ENCODE measurements at places on chromosomes 1 and 21.
A peak's percentile ranks its signal among the peaks of the same experiment; 100 is the strongest.

GRCh38 chr1:165112260-165112659 is 244.3 kb downstream of the LMX1A start:
- DNase-seq, result no peak

DNA sequence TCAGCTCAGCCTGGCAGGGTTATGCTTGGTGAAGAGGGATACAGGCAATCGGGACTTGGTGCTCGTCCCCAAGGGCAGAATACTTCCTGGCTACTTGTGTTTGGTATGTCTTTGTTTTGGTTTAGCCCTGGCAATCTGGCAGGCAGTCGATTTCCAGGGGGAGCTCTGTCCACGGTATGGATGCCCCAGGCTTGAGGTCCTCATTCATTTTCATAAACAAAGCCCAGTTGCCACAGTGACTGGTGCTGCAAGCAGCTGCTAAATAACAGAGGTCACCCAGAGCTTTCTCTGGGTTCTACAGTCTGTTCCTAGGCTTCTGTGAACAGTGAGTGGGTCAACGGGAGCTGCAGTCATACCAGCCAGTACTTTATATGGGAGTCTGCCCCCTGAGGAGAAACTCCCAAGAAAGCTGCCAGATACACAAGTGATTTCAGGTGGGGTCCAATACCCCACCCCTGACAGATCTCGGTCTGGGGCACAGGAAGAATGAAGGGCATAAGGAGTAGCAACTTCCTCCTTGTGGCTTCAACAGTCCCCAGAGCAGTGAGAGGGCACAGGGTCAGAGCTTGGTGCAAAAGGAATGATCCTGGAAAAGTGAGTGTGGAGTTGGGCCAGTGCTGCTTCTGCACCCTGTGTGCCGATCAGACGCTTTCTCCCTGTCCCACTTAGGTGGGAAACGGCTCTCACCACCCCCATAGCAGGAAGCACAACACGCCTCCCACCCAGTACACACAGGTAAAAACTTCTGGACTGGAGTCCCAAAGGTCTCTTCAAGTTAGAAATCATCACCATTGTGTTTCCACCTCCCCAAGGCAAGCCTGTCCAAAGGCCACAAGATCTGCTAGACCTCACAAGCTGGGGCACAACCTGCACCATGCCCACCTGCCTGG is 55.5 kb downstream of the TGFBR3 start:
- DNase-seq, result no peak

DNA sequence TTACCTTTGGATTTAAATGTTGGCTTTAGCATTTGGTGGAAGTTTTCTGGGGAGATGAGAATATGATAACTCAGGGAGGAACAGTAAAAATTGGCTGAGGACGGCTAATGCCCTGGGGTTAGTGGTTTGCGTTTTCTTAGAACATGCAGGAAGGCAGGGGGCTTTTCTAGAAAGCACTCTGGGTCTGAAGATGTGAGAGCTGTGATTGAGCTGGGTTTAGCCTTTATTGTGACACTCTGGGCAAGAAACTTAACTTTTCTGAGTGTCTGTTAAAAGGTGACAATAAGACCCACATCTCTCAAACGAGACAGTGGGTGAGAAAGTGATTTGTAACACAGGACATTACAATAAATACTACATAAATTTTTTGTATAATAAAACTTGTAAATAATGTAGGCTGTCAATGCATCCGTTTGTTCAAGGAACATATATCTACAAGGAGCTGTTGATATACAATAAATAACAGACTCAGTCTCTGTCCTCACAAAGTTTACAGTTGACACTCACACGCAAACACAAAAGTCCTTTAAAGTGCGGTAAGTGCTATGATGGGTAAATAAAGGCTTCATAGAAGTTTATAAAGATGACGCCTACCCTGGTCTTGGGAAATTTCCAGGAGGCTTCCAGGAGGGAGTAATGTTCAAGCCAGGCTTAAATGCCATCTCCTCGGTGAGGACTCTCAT is 49.5 kb upstream of the MRPS6 start:
- no peak for DNase-seq

DNA sequence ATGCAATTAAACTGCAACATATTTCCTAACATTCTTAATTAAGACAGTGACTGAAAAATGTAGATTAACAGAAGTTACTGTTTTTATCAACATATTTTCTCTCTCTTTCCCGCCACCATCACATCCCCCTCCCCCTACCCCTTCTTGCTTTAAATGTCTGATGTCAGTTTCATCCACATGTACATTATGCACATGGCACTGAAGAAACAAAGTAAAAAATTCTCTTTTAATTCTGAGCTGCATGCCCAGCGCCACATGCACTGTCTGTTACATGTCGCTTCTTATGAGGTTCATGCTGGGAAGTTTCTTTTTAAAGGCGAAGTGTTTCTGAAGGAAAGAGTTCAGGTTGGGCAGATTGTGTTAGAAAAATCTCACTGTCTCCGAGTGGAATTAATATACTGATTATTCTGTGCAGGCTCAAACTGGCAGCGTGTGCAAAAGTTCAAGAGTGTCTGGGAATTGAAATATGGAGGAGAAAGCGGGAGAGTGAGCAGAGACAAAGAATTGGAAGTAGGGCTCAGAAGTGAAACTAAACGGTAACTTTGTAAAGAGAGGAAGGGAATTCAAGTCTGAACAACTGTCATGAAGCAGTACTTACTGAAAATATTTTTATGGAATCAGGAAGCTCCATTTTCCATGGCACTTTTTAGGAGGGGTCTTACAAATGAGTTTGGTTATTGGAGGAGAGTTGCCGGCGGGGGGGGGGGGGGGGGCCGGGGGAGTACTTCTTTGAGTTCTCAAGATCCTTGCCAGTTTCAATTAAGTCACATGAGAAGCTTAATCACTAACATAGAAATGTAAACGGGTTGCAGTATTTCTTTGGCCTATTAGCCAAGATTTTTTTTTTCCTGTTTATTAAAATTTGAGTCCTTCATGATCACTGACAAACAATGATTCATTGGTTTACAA is 217.6 kb downstream of the SDCCAG8 start:
- no peak for DNase-seq

GRCh38 chr1:66137235-66137634 is 344.5 kb downstream of the PDE4B start:
- no peak for DNase-seq

DNA sequence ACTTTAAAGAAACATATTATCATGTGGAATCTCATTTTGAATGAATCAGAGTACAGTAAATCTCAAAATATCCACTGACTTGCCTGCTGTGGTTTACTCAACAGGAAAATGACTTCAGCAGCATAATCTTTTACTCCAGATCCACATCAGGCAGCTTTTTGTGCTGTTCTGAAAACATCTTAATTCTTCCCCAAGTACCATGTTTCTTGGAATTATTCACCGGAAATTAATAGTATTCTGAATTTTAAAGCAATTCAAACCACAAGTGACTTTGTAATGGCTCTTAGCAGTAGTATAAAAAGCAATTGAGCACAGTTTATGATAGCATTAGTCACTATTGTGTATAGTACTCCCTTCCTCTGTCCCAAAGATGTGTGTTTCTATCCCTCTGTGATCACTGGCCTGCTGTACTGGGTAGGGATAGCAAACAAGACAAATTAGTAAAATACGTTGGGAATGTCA is 64.2 kb upstream of the ERRFI1 start:
- no peak for DNase-seq

DNA sequence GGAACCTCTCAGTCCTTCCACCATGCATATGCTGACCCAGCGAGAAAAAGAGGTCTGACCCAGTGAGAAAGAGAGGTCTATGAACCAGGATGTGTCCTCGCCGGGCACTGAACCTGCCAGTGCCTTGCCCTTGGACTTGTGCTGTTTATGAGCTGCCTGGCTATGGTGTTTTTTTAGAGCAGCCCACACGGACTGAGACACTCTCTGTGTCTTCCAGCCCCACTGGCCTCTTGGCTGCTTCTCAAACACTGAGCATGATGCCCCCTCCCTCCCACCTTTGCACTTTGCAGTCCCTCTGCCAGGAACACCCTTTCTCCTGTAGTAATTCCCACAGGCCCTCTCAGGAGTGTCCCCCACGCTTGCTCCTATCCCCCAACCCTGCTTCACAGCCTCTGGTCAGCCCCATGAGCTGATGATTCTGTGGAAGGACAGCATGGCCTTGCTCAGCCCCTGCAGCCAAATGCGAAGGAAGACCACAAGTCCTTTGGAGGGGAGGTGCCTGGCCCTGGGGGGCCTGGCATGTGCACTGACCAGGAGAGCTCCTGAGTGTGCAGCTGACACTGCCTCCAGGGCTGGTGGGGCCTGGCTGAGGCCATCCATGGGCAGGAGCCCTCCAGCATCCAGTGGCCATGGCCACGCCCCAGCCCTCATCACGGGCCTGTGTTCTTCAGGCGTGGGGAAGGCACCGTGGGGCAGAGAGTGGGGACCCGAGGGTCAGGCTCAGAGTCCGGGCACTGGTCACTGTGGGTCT is 23.8 kb downstream of the WNT3A start:
- DNase-seq, result no peak

DNA sequence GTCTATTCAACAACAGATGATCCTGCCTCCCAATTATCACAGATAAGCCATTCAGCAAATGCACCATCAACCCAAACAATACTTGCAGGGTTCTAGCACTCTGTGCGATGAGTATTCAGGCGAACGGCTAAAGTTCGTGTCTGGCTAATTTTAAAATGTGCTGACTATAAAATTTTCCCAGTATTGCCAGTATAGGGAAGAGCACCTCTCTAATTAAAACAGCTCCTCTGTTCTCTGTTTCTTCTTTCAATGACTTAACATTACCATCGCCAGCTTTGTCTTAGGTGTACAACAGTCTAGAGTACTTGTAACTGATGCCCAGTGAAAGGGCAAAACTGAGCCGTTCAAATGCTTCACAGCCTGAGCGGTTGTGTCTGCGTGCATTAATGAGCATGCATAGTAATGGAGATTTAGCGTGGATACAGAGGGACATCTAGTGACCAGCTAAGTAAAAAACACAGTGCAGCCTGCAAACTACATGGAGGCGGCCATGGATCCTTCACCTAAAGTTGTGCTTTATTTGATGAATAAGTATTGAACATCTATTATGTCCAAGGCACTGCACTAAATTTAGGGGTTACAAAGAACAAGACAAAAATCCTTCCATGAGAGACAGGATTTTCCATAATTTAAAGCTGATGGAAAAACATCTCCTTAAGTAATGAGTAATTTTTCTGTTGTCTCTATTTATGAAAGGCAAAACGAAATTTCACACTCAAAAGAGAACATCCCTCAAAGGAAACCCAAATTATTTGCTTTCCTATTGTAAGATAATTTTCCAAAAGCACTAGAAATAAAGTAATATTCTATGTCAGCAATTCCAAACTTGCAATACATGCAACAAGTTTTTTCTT is 120.0 kb downstream of the SETD4 start:
- DNase-seq, result no peak

DNA sequence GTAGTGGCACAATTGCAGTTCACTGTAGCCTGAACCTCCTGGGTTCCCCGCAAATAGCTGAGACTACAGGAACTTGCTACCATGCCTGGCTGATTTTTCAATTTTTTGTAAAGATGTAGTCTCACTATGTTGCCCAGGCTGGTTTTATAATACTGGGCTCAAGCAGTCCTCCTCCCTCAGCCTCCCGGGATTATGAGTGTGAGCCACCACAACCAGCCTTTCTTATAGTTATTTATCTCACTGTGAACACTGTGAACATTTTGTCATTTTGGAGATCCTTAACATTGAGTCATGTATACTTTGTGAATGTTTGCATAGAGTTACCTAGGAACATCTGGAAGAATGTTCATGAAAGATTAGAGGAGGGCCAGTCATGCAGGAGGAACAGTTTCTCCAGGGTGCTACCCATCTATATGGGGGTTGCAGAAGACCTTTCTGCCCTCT is 127.1 kb upstream of the CACYBP start:
- DNase-seq, result no peak

- DNase-seq, result no peak
Measured at GRCh38 chr21:29667651-29668050, 272.1 kb downstream of the GRIK1 start.

- peak; percentile 95 for DNase-seq
Measured at GRCh38 chr1:234499119-234499942, 20.4 kb upstream of the TARBP1 start.

- DNase-seq, result peak; percentile 73
Measured at GRCh38 chr1:205335692-205336091, 14.1 kb upstream of the NUAK2 start.

DNA sequence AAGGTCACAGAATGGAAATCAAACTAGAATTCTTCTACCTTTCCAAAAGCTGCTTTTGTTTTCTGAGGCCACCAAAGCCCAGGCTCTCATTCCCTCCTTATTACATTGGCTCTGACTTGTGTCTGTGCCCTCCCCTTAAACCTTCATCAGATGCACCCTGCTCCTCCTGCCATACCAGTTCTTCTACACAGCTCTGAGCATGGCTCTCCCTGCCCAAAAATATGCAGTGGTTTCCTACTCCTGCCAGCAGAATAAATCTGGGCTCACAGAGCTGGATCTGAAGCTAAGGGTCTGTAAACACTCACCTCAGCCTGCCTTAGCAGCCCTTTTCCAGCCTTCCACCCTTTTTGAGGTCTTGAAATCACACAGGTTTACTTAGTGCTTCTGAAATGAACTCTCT is 55.0 kb downstream of the TTC3 start:
- no peak for DNase-seq
